Memory B cell (primary cell): ENCODE measurements at places on chromosomes 6 and 20.

GRCh38 chr20:4153251-4153650 is 137.9 kb upstream of the RNF24 start:
- no peak for DNase-seq
- no peak overlapping the region for H3K27ac ChIP-seq
- peaks cover 9% of the 10 kb centered on the region for H3K4me1 ChIP-seq

DNA sequence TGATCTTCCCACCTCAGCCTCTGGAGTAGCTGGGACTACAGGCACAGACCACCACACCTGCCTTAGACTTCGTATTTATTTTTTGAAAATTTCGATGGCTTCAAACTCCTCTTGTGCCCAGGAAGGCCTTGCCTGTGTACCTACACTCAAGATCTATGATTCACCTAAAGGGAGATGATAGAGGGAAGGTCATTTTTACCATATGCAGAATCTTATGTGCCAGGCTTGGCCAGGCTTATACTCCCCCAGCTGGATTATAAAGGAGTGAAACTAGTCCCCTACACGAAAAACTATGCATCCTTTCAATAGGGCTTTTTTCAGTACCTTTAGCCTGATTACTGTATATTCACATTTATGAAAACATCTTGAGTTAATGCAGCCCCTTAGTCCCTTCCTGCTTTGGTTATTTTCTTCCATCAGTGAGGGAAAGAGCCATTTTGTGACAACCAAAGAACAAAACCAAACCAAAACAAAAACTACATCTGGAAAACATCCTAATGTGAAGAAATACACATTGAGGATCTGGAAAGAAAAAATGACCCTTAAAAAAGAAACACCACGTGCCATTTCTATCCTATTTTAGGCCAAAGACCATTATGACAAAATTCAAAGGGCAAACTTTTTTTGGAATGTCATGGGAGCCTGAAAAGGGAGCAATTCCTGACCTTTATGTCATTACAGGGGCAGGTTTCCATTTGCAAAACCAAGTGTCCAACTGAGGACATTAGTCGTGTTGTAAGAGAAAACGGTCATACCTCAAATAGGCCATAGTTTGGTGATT is 34.7 kb downstream of the RIPOR2 start:
- H3K4me1 ChIP-seq: peaks cover 68% of the 10 kb centered on the region
- no peak for DNase-seq
- H3K4me3 ChIP-seq: no peak overlapping the region

DNA sequence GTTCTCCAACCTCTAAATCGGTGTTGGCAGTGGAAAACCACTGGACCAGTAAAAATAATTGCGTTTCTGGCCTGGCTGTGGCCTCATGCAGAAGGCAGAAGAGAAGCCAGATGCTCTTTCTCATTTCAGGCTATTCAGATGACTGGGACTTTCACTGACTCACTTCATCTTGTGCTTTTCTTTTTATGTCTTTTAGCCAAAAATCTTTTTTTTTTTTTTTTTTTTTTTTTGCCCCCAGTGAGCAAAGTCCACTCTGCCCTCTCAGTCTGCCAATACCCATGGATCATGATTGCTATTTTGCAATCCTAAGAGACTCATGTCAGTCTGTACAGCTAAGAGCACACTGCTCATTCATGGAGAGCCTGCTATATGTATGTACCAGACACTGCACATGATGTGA is 962.5 kb downstream of the KIF16B start:
- no peaks in the 10 kb centered on the region for H3K36me3 ChIP-seq
- no peaks in the 10 kb centered on the region for H3K4me1 ChIP-seq
- H3K27me3 ChIP-seq: peaks cover 4% of the 10 kb centered on the region
- no peak overlapping the region for H3K27ac ChIP-seq
- no peak for DNase-seq

- H3K4me1 ChIP-seq: peaks cover 5% of the 10 kb centered on the region
- peaks cover 32% of the 10 kb centered on the region for H3K27me3 ChIP-seq
- DNase-seq: no peak
- H3K27ac ChIP-seq: no peak overlapping the region
- peaks cover 2% of the 10 kb centered on the region for H3K36me3 ChIP-seq
These were observed 80.2 kb upstream of the PHACTR1 start for GRCh38 chr6:12636336-12636735.

DNA sequence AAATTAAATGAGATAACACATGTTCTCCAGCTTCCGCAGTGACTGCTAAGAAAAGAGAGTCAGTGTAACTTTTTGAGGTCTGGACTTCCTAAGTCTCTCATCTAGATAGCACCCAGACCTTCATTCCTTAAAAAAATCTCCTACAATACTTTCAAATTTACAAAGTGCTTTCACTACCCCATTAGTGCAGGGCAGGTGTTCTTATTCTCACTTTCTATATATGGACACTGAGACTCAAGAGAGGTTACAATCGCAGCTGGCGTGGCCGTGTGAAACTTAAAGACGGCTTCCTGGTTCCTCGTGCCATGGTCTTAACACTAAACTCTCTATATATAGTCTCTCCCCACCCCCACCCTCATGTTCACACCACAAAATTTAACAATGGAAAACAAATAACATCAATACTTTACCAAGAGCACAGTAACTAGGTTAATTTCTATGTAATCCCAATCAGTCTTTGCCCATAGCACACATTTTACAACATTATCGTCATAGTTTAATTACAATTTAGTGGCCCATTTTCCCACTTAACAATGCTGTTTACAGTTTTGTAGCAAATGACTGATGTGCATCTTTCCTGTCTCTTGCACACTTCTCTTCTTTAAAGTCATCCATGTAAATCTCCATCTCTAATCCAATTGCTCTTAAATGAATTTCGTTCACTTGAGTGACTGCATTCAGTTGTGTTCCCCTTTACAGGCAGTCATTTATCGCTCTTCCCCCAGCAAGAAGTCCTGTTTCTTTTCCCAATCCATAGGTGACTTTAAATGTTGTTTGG is 78.8 kb upstream of the ARID1B start:
- peaks cover 47% of the 10 kb centered on the region for H3K4me1 ChIP-seq
- peak overlapping the region; percentile 80 for H3K4me3 ChIP-seq
- no peak for DNase-seq
- no peaks in the 10 kb centered on the region for H3K27me3 ChIP-seq
- H3K27ac ChIP-seq: peak overlapping the region; percentile 89
- no peaks in the 10 kb centered on the region for H3K36me3 ChIP-seq
